NCI-H1105 (cell line): ENCODE measurements at places on chromosomes 16 and 17.

GRCh38 chr16:19098173-19098572, 15.6 kb upstream of the ITPRIPL2 start:
- no peak for DNase-seq

GRCh38 chr17:7217113-7217987, 2.3 kb downstream of the DLG4 start:
- DNase-seq: peak; percentile 28

DNA sequence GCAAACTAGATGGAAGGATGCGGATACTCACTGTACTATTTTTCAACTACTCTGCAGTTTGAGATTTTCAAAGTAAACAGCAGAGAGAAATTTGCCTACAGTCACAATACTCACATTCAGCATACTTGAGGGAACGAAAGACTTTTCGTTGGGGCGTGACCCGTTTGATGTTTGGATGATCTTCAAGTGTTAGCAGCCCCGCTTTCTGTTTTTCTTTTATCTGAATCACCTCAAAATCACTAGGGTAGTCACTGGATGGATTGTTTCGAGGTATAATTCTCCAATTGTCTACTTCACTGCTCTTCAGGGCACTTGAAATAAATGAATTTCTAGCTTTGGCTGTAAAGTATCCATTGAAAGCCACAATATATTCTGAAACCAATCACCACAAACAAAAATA, 17.8 kb downstream of the MBTPS1 start:
- no peak for DNase-seq

- no peak for DNase-seq
Measured at GRCh38 chr16:9976601-9977000, 205.6 kb downstream of the GRIN2A start.

DNA sequence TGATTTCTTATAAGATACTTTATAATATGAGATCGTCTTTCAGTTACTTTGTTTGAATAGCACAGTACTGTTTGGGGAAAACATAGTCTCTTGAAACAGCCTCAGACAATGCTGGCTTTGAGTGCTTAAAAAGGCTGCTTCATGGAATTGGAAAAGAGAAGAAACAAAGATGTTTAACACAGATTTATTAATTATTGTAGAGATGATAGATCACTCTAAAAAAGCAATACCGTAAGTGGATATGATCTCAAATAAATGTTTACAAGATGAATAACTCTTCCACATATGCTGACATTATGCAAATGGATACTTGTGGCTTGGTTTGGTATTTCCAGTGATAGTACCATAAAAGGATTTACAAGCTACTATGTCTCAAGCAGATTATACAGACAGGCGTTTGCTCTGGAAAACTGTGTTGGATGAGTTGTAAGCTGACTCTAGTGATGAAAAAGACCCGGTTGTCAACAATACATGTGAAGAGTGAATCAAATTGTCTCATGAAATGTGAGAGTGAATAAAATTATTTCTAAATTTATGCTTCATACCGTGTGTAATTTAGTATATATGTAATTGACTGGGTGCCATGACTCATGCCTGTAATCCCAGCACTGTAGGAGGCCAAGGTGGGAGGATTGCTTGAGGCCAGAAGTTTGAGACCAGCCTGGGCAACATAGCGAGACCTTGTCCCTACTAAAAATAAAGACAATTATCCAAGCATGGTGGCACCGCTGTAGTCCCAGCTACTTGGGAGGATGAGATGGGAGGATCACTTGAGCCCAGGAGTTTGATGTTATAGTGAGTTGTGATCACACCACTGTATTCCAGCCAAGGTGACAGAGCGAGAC, 105.4 kb downstream of the FTO start:
- DNase-seq: no peak

DNA sequence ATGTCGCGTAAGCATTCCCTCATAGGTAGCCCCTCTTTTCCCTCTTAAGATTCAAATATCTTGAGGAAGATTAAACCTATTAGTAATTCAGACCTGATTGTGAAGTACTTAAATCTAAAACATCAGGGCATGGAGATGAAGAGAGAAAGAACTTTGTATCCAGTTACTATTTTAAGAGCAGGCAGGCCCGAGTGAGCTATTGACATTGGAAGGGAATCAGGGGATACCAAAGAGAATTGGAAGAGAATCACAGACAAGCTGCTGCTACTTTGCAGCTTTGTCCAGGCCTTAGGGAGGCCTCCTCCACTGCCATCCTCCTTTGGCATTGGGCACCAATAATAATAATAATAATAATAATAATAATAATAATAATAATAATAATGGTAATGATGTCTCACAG, 170.5 kb downstream of the MRTFB start:
- DNase-seq: no peak

DNA sequence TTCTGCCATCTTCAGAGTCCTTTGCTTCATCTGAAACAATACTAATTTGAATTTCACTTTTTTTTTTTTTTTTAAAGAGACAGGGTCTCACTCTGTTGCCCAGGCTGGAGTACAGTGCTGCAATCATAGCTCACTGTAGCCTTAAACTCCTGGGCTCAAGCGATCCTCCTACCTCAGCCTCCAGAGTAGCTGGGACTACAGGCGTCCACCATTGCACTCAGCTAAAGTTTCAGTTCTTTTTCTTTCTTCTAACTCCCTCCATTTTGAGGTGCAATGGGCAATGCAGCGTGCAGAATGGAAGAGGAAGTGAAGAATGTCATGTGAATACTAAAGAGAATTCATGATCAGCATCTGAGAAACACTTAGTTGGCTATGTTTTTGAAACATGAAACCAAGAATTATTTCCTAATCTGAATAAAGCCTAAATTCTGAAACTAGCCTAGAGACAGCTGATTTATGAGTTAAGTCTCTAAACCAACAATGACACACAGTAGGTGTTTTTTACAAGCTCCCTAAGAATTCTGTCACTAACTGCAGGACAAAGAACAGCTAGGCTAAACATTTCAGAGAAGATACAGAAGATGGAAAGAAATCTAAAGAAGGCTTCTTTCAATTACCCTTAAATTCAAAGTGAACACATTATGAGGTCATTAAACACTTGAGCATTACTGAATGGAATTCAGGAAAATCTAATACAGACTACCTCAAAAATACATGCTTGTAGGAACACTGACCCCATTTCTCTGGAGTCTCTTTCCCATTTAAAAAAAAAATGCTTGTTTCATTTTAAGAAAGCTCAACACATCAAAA, 21.0 kb downstream of the SNN start:
- no peak for DNase-seq

- no peak for DNase-seq
Measured at GRCh38 chr17:5019475-5019956, 15.7 kb downstream of the SLC52A1 start.

GRCh38 chr16:11396241-11397048, 51.2 kb downstream of the RMI2 start:
- DNase-seq: peak; percentile 53

DNA sequence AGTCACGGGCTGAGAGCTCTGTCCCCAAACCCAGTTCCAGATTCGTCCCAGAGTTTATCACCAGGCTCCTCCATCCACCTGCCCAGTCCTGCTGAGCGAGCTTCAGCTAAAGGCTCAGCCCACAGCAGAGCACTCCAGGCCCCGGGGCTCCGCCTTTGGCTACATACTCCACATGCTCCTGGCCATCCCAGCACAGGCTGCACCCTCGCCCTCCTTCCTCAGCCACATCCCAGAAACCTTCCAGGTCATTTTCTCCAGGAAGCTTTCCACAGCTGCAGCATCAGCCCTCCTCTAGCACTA, 4.7 kb upstream of the CD2BP2 start:
- no peak for DNase-seq

GRCh38 chr17:71052971-71053370, 883.6 kb downstream of the KCNJ2 start:
- DNase-seq: no peak

DNA sequence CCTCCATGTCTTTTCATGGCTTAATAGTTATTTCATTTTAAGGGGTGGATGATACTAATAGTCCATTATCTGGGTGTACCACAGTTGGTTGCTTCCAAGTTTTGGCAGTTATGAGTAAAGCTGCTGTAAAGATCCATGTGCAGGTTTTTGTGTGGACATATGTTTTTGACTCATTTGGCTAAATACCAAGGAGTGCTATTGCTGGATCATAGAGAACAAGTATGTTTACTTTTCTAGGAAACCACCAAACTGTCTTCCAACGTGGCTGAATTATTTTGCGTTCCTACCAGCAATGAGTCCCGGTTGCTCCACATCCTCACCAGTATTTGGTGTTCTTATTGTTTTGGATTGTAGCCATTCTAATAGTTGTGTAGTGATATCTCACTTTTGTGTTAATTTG, 181.9 kb downstream of the SPECC1 start:
- no peak for DNase-seq

GRCh38 chr17:78374189-78374588, 4.3 kb upstream of the PGS1 start:
- no peak for DNase-seq

DNA sequence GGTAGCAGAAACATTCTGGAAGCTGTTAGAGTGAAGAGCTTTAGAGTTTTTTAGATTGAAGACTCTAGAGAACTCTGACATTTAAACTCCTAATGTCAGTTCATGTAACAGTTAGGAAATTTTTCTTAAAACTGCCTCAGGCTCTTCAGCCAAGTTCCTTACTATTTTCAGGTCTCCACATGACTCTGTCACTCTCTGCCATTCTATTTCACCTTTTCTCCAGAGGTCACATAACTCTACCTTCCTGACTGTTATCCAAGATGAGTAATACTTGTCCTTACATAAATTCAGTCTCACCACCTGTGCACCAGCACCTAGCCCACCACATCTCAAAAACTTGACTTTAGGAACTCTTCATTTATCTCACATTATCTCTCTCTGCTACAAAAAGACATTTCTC, 347.1 kb upstream of the CA10 start:
- no peak for DNase-seq
